Fibroblast of skin of right biceps (primary cell): ENCODE measurements at places on chromosomes 13 and 19.
A peak's percentile ranks its signal among the peaks of the same experiment; 100 is the strongest.

DNA sequence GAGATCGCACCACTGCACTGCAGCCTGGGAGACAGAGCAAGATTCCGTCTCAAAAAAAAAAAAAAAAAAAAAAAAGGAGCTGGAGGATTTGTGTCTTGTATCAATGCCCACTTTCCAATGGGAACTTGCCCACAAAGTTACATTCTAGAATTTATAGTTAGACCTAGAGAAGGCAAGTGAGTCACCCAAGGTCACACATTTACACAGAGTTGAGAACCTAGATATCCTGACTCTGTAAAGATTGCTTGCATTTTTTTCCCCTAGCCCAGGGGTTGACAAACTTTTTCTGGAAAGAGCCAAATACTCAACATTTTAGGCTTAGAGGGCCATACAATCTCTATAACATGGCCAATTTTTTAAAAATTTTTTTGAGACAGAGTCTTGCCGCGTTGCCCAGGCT, 7.7 kb upstream of the BRD4 start:
- no peak for DNase-seq

GRCh38 chr19:58182577-58182988, 278 bp upstream of the ZNF274 start:
- DNase-seq: no peak

DNA sequence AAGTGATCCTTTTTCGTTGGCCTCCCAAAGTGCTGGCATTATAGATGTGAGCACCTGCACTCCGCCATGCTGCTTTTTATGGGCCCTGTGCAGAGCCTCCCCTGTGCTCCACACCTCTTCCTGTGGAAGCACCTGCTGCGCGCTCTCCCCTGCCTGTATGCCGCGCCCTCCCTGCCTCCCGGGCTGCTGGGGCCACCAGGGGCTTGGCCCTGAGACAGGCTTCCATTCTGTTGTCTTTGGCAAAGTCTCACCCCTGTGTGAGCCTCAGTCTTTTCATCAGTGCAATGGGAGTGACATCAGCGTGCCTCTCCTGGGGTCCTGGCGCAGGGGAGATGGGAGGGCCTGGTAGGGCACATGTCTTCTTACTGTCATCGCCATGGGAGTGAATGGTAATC, 1.3 kb downstream of the FAM174C start:
- no peak for DNase-seq

- no peak for DNase-seq
Measured at GRCh38 chr13:105213512-105213911, 1322.0 kb downstream of the EFNB2 start.

DNA sequence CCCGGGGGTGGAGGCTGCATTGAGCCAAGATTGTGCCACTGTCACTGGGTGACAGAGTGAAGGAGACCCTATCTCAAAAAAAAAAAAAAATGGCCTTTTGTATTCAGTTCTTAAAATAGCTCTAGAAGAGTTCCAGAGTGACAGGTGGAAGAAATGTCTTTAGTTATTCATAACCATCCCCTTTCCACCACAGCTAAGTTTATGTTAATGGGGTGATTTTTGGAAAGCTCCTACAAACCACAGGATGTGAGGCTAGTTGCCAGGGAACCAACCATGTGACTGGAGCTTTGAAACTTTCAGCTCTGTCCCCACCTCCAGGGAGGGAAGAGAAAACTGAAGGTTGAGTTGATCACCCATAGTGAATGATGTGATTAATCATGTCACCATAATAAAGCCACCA, 6.9 kb downstream of the ZNF490 start:
- DNase-seq: peak; percentile 24

- DNase-seq: no peak
Measured at GRCh38 chr13:40666933-40667621, 636 bp upstream of the FOXO1 start.

GRCh38 chr19:17404621-17405249, 695 bp downstream of the BST2 start:
- DNase-seq: no peak

GRCh38 chr13:36193151-36193855, 21.1 kb downstream of the SOHLH2 start:
- DNase-seq: peak; percentile 44

- DNase-seq: peak; percentile 87
Measured at GRCh38 chr13:47499358-47500150, 501.5 kb downstream of the SUCLA2 start.

DNA sequence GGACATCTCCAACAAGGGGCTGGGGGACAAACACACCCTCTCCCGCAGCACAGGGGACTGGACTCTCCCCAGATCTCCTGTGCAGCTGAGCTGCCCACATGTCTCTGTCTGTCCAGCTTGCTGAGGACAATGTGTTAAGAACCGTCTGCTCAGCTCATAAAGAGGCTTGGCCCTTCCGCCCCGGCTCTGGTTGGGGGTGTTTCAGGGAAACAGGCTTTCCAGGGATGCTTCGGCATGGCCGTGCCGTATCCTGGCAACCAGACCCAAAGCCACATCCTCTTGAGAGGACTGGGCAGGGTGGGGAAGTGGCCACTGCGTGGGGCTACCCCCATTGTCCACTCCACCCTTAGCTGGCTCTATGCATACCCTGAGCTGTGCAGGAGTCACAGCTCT, 41.1 kb upstream of the CHST8 start:
- no peak for DNase-seq

DNA sequence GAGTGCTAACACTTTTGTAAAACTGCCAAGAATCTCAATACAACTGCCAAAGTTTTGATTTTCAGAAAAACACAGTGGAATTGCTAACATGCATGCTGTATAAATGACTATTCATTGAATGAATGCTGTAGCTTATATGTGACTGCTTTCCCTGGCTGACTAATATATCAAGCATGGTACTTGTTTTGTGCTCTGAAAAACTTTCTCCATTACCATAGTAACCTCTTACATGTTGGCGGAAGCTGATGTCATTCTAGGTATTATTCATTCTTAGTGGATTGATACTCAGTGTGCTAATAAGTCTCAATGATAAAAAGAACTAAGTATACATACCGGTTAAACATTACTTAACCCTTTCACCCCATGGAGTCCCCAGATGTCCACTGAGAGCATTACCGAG, 166.1 kb upstream of the MYO16 start:
- DNase-seq: peak; percentile 85

DNA sequence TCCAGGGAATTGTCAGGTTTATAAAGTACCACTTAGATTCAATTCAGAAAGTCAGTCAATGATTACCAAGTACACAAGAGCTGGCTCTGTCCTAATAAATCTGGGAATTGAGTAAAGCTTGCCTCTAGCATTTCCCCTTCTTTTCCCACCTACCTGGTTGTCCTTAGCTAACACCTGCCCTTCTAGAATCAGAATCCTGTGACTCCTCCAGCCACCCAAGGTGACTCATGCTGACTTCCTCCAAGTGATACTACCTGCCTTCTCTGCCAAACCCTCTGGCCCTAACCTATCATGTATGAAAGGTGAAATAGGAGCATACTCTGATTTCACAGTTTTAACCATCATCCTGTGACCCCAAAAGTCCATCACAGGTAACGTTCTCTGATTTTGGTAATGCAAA, 151.2 kb downstream of the DIAPH3 start:
- DNase-seq: no peak

- no peak for DNase-seq
Measured at GRCh38 chr19:47730910-47731309, 14.4 kb upstream of the NOP53 start.

GRCh38 chr19:11247391-11247790, 8.0 kb downstream of the ANGPTL8 start:
- no peak for DNase-seq

DNA sequence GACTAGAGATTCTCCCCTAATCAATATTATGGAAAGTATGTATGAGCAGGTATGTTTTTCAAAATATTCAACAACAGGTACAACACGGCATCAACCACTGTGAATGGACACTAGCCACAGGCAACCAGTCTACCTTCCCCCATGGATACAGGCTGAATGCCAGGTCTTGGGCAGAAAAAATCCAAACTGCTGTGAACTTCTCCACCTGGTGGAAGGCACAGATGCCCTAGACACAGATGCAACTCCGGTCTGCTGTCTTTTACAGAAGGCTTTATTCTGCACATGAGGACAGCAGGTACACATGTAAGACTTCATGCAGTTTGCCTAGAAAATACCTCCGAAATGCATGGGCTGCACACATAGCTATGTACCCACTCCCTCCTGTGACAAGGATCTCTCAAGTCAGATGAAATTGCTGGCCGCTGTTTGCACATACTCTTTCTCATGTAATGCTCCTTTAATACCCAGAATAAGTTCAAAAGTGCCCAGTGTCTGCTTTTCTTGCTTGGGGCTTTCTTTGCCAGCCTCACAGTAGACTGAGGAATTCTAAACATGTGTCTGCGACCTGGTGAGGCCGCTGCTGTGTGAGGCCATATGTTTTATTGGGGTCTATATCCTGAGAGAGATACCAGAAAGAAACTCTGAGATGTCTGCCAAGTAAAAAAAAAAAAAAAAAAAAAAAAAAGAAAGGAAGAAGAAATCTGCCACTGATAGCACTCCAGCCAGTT, 325.9 kb downstream of the FOXO1 start:
- DNase-seq: no peak

- DNase-seq: no peak
Measured at GRCh38 chr19:43623889-43624670, 4.7 kb upstream of the ZNF428 start.

- no peak for DNase-seq
Measured at GRCh38 chr13:40345654-40346372, 320.6 kb downstream of the FOXO1 start.

- DNase-seq: peak; percentile 6
Measured at GRCh38 chr13:63690672-63691071, 2275.0 kb upstream of the PCDH20 start.

DNA sequence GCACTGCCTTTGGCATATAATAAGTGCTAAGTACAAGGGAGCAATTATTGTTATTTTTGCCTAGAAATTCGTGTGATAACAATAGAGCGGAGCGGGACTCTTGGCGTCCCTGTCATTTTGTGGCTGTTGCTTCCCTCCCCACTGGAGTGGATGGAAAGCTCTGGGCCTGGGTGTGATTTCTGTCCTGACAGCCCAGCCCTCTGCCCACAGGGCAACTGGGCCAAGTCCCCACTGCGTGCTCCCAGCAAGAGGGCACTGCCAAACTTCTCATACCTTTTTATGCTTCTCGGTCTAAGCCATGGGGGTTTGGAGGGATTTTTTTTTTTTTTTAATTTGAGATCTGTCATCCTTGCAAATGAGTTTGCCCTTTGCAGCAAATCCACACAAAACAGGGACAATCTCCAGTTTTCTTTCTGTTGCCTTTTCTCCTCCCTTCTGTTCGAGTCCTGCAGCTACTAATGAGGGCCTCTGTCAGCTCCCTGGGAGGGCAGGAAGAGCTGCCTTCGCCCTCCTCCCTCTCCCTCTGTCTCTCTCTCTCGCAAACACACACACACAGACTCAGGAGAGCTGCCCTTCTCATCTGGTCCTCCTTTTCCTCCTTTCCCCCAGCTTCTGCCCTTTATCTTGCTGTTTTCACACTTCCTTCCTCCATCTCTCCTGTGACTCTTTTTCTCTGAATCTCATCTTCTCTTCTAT, 103.9 kb downstream of the DNAJC15 start:
- DNase-seq: peak; percentile 38

DNA sequence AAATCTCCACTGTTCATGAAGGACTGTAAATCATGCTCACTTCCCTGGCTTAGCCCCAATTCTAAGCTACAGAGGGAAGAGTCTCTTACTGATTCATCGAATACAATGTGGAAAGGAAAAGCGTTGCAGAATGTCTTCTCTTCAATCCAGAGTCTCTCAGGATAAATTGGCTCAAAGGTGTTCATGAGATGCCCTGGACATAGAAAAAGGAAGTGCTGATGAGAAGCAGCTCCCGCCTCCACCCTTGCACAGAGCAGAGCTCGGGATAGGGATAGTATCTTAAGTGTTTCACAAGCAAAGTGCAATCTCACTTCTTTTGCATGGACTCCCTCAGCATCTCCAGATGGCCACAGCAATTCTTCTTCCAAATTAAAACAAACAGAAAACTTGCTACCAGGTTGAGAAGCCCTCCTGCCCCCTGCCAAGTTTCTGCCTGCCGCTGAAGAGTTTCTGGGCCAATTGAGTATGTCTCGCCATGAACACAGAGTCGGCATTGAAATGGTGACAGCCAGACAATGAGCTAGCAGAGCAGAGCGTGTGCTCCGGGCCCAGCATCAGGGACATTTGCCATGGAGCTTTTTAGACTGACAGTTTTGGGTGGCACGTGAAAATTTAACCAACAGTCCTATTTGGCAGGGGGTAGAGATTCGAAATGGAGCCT, 85.7 kb downstream of the C13orf42 start:
- DNase-seq: no peak

DNA sequence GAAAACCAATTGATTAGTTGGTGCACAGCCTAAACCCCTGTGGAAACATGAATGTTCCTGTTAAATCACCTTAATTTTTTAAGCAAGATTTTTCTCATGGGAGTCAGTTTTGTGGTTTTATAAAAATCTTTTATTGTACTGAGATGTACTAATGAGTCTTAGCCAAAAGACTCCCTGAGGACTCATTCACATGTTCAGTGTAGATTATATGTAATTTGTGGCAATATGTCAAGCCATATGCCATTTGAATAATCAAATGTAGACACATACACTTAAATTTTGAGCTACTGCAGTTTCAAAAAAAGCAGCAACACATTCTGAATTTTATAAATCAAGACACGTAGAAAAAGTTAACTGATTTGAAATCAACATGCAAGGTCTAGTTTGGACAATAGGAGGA, 395.2 kb downstream of the MYO16 start:
- DNase-seq: no peak

GRCh38 chr13:53694814-53695532, 666.4 kb downstream of the OLFM4 start:
- no peak for DNase-seq

GRCh38 chr13:61247149-61247936, 168.3 kb downstream of the PCDH20 start:
- DNase-seq: no peak

- DNase-seq: peak; percentile 7
Measured at GRCh38 chr13:28012896-28013295, 24.4 kb upstream of the URAD start.

DNA sequence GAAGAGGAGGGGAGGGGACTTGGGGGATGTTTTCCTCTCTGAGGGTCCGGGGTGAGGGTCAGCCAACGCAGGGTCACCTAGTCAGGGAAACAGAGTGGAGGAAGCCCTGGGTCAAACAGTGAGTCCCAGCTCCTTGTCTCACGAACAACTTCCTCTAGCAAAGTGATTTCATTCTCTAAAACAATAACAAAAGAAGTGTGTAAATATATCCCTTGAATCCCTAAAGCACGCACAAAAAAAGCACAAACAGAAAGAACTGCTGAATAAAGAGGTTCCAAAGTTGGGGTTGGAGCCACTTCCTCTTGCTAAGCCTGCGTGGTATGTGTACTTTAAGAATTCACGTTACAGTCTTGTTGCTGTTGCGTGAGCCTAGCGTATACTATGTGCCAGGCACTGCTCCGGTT, 1.5 kb upstream of the C5AR2 start:
- DNase-seq: no peak

- no peak for DNase-seq
Measured at GRCh38 chr13:90205911-90206310, 1141.6 kb upstream of the MIR17HG start.

GRCh38 chr19:36528921-36529518, 949 bp upstream of the ZNF260 start:
- DNase-seq: no peak
